Stimulated activated CD4-positive, alpha-beta T cell treated with anti-CD3 and anti-CD28 coated beads, Interleukin-15, amount 100 ng/mL, for 1 hour (primary cell): ENCODE measurements at places on chromosomes 4 and X.

DNA sequence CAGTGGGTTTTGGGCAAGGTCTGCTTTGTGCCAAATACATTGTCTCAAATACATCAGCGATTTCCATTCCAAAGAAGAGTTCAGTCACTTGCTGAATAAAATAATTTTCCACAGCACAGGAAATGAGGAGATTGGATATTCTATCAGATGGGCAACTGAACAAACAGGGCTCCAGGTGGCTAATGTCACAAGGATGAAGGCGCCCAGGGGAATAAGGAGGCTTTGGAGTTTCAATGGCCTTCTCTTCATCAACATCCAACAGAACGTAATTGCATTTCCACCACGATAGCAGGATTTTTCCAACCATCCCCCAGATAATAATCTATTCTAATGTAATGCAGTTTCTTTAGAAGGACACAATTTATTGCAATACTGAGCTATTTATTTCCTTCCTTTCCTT, 104.7 kb upstream of the KLHL13 start:
- no peak for DNase-seq

- no peak for DNase-seq
These were observed 106.1 kb downstream of the ARAP2 start for GRCh38 chr4:36138220-36138619.

DNA sequence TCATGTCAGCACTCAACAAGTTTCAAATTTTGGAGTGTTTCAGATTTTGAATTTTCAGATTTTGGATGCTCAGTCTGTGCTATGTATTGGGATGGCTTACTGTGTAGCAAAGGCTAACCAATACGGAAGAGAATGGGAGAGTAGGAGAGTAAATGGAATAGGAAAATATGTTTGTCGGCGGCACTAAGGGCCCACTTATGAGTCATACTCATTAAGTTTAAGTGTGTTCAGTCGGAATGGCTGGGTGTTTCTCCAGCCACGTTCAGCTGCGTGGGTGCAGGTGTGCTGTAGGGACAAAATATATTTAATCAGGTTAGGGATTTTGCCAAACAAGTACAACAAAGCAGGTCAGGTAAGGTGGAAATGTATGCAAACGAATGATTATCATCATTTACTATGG, 13.6 kb downstream of the FTHL17 start:
- no peak for DNase-seq

GRCh38 chr4:79253924-79254323, 71.9 kb downstream of the NAA11 start:
- no peak for DNase-seq

DNA sequence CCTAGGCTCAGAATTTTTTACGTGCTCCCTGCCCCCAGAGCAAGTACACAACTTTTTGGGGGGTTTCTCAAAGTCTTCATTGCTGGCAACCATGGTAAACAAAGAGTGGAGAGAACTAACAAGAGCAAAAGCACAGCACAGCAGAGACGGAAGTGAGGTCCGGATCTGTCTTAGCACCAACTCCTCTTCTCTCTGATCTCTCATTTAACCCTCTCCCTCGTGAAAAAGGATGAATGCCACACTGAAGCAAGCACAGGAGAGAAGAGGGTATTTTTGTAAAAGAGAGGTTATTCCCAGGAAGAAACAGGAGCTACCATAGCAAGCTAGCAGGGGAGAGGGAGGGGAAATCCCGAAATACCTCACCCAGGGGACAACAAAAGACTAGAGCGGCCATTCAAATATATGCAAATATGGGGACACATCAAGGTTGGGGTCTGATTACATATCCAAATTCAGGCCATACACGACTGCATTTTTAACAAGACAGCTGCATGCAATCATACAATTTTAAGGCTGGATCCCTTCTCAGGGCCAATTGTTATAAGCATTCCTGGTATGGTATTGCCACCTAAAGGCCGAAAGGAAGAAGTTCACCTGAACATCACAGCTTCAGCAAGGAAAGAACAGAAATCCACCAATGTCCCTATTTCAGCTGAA, 46.6 kb downstream of the CD40LG start:
- no peak for DNase-seq

GRCh38 chr4:143225167-143225566, 40.5 kb downstream of the USP38 start:
- DNase-seq, result no peak

DNA sequence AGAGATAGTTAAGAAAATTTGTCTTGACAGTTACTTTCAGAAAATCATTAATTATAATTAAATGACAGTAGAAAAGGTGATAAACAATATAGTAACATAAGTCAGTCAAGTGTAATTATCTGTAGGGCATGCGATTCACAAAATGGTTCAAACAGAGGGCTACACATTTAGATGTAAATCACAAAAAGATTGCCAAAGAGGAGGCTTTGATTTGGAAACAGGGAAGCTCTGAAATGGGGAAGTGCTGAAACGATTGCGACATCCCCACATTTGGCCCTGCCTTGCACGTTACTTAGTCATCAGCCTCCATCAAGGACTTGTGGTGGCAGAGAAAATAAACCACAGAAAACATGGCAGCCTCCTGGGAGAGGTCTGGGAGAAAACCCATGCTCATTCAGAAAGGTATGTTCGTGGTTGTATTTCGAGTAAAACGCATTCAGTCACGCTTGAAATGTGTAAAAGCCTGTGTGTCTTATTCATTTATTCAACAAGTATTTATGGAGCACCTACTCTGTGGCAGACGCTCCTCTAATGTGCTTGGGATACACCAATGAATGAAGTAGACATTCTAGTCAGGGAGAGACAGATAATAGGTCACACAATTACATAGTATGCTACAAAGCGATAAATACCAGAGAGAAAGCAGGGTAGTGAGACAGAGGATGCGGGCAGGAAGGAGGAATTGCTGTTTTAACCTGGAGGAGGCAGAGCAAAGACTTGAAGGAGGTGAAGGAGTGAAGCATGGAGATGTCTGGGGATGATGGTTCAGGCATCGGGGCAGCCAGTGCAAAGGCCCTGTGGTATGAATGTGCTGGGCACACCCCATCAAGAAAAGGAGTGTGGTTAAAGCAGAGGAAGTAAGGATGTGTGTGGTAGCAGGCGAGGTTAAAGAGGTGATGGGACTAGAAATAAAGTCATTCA, 7.8 kb downstream of the RBM47 start:
- DNase-seq, result no peak

GRCh38 chr4:8451440-8452182, 11.0 kb downstream of the TRMT44 start:
- DNase-seq, result no peak

DNA sequence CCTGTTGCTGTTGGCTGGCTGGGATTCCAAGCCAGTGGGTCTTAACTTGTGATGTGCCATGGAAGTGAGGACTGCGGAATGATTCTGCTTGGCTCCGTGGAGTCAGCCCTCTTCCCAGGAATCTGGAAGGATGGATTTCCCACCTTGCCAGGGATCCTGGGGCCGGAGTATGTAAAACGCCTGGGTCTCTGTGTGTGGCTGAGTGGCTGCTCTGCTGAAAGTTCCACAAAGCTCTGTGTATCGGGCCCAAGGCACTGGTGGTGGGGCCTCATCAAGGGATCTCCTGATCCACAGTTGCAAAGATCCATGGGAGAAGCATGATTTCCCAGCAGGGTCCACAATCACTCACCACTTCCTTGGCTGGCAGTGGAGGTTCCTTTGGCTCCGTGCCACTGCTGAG, 24.1 kb upstream of the TMEM271 start:
- no peak for DNase-seq

DNA sequence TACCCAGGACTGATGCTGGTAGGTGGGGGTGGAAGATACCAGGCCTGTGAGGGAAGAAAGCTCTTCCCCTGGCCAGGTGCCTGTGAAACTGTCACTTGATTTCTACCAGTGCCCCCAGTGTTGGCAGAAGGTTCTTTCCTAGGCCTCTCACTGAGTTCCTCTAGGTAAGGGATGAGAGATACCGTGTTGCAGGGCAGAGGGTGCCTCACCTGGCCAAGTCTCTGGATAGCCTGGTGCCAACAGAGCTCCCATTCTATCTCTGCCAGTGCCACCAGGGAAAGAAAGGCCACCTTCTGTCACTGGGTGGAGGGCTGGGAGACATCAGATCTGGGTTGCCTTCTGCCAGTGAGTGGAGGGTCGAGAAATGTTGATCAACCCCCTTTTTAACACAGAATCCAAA, 94.1 kb downstream of the RTL5 start:
- no peak for DNase-seq

DNA sequence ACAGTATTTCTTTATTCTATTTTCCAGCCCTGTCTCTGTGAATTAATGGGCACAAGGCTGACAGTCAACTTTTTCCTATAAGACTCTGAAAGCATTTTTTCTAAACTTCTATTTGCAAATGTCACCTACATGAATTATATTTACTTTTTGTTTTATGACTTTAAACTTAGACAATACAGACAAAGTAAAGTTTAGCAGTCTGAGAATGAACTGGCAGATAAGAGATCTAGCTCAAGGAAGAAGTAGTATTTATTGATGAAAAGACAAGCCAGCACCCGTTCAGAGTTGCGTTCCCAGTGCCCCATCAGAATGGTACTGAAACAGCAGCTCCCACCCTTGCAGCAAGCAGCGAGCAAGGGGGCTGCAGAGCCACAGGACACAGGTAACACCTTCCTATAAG, 148.5 kb downstream of the FAM13A start:
- no peak for DNase-seq

- no peak for DNase-seq
These were observed 157.7 kb downstream of the CEP135 start for GRCh38 chr4:56106180-56107147.

GRCh38 chr4:114866901-114867670, 246.3 kb downstream of the NDST4 start:
- DNase-seq, result no peak

DNA sequence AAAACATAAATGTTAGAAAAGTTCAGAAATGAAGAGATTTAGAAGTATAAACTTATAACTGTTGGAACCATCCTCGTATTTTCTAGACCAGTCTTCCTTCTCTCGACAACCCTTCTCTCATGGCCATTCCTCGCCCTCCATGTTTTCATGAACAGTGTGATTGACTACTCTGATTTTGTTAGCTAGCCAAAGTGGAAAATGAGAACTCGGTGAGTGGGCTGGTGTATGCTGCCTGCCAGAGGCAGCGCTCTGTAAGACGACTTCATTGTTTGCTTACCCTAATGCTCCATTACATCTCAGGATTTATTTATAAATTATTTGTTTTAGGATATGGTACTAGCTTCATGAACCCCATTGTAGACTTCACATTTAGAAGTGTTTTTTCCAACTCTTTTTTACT, 153.0 kb downstream of the CBR4 start:
- DNase-seq, result no peak

DNA sequence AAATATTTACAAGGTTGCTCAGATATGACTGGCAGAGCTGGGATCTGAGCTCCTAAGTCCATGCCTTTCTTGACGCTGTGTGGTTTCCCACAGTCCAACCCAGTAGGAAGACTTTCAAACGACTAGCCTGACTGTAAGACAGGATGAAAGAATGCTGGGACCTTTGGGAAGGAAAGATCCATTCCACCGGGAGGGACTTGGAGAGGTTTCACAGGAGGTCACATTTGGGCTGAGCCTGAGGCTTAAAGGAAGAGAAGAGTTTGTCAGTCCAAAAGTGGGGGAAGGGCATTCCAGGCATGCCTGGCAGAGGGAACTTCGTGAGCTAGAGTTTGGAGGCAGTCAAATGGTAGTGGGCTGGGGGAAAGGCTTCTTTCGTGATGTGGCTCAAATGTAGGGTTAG, 1.5 kb downstream of the STARD8 start:
- DNase-seq, result no peak

- no peak for DNase-seq
These were observed 151.3 kb upstream of the NUDT6 start for GRCh38 chr4:123073650-123074049.

- no peak for DNase-seq
These were observed 154.3 kb upstream of the ANXA3 start for GRCh38 chr4:78397292-78397630.

DNA sequence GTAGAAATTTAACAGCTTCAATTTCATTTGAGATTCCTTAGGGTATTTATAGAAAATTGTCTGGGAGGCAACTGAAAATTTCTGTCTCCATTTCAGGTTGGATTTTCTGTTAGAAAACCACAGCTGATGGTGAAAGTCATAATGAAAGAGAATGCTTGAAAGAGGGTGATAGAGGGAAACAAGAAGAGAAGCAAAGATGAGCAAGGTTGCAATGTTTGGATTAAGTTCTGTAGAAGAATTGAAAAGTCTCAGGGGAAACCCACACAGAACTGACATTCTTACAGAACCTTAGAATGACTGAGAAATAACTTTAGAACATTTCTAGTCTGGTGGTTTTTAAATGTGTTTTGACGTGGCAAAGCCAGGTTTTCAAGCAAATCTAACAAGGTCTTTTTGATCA, 14.7 kb downstream of the GBA3 start:
- no peak for DNase-seq

GRCh38 chr4:38935391-38936073, 67.9 kb downstream of the FAM114A1 start:
- DNase-seq, result no peak

- DNase-seq, result no peak
These were observed 2.4 kb downstream of the HNRNPH2 start for GRCh38 chrX:101410461-101410860.

- DNase-seq, result no peak
These were observed 63.6 kb downstream of the KIF4A start for GRCh38 chrX:70353514-70353913.

- no peak for DNase-seq
These were observed 1.6 kb downstream of the SPARCL1 start for GRCh38 chr4:87527431-87528220.

GRCh38 chrX:78595901-78596502, 63.1 kb downstream of the RTL3 start:
- DNase-seq, result no peak

- no peak for DNase-seq
These were observed 207.3 kb downstream of the FBXW7 start for GRCh38 chr4:152328582-152328981.

DNA sequence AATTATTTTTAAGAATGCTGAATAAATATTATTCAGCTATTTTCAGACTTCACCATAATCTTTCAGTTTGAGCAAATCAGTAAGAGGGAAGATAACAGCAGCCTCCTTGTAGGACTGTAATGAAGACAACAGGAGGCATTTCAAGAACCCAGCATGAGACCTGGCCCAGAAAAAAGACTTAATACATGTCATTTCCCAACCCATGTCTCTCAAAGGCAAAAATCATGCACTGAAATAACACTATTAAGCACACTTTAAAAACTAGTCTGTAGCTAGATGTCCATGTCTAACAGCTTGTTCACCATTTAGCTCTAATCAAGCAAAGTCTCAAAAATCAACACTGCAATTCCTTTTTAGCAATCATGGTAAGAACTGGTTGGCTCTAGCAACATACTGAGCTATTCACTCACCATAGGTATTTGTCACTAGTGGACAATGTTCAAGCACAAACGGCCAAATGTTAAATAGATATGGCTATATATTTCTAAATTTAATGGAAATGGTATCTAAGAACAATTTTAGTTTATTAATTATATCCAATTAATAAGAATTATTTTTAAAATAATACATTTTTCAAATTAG, 109.9 kb downstream of the WDFY3 start:
- DNase-seq, result no peak

DNA sequence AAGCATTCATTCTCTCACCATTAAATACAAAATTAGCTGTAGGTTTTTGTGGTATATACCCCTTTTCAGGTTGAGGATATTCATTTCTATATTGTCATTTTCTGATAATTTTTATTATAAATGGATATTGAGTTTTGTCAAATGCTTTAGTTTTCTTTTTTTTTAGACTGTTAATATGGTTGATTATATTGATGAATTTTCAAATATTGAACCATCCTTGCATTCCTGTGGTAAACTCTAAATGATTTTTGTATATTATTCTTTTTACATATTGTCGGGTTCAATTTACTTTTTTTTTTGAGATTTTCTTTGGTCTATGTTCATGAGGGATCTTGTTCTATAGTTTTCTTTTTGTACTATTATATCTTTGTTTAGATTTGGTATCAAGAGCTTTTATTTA, 165.1 kb downstream of the GPAT3 start:
- DNase-seq, result no peak

- no peak for DNase-seq
These were observed 33.2 kb downstream of the HTT start for GRCh38 chr4:3107691-3108121.
